ENCODE measurements at places on chromosomes 12 and 14.

GRCh38 chr12:113237748-113238147 is 16.5 kb downstream of the TPCN1 start:
- DNase-seq, result no peak

- DNase-seq, result no peak
These were observed 442.4 kb upstream of the MGAT4C start for GRCh38 chr12:86698641-86698980.

DNA sequence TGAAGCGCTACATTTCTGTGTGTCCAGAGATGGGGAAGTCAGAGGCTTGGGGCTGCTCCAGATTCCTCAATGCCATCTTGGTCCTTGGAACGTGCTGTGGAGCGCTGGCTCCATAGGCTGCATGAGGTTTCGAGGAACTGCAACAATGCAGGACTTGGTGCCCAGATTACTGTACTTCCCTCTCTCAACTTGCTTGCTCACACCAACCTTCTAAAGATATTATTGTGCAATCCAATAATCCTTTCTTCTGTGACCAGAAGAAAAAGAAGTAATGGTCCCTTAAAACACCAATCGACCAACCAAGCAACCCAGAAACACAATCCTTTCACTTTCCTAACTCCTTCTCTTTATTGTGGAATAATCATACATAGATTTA is 3.7 kb downstream of the PRICKLE1 start:
- DNase-seq, result no peak

- no peak for DNase-seq
These were observed 9.4 kb upstream of the GPR68 start for GRCh38 chr14:91253795-91254323.

DNA sequence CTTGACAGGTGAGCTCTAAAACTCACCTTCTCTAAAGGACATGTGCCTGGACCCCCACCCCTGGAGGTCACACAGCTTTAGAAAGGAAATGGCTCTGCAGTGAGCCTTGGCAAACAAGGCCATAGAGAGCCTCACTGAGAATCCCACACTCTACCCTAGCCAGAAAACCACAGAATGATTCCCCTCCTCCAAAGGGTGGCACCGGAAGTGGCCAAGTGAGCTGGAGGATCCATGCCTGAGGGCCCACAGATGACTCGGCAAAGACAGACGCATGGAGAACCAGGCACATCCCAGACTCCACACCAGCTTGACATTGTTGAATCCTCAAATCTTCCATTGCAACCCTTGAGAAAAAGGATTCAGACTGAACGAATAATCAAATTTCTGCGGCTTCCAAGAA is 54.2 kb upstream of the PTHLH start:
- DNase-seq, result no peak

GRCh38 chr14:63508033-63508432 is 35.1 kb downstream of the PPP2R5E start:
- no peak for DNase-seq

GRCh38 chr14:96239711-96240141 is 16.3 kb upstream of the BDKRB1 start:
- no peak for DNase-seq

DNA sequence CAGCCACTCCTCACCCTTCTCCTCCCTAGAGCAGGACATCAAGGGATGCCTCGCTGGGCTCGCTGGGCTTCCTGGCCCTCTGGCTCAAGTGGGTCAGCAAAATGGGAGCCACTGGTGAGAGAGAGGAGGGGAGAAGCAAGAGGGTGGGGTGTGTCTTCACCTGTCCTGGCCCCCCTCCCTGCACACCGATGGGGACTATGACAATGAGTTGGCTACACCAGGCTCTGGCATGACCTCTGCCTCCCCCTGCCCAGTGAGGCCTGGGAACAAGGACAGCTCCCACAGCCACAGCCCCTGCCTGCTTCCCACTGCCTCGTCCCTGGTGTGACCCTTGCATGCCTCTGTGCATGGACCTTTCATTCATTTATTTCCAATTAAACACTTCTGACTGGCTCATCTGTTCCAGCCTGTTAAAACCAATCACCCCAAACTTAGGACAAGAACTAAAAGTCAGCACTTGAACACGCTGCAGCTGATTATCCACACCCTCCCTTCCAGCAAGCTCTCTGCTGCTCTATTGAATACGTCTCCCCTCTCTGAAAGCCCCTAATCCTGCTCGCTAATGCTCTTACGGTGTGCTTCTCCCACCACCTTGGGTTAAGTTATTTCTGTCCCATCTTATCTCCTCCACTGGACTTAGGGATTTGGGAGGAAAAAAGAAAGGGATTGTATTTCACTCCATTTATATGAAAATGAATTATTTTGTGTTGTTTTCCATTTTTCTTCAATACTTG is 5.8 kb upstream of the PPP2R5C start:
- DNase-seq, result no peak

GRCh38 chr14:39488600-39488999 is 56.4 kb upstream of the FBXO33 start:
- no peak for DNase-seq

GRCh38 chr14:22549981-22550673 is 38.9 kb downstream of the DAD1 start:
- no peak for DNase-seq

- no peak for DNase-seq
These were observed 20.2 kb downstream of the HDAC7 start for GRCh38 chr12:47799357-47799955.

DNA sequence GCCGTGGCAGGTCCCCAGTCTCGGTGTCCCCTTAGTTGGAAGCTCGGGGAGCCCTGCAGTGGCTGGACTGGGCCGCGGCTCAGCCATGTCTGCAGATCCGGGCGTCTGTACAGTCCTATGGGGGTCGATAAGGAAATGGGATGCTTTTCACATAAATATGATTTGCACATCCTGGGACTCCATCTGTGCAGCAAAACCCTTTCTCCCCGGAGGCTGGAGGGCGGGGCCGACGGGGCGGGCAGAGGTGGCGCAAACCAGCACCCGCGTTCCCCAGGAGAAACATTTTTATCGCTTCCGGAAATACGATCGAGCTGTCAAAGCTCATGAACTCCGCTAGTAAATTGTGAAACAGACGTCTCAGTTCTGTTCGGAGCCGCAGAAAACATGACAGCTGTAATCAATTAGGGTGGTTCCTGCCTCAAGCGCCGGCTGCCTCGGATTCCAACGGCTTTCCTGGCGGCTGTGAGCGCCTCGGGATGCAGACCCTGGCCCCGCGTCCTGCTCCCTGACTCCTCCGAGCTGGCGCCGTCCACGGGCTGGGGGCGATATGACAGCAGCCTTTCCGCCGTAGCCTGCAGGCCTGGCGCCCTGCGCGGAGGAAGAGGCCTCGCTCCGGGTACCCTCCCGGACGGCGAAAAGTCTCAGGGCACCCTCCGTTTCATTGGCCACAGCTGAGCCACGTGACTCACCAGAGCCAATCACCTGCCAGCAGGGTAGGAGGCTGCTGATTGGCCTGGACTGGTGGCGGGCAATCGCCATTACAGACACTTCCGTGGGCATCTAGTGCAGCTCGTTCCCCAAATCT is 23.0 kb downstream of the DIO3 start:
- DNase-seq, result no peak

DNA sequence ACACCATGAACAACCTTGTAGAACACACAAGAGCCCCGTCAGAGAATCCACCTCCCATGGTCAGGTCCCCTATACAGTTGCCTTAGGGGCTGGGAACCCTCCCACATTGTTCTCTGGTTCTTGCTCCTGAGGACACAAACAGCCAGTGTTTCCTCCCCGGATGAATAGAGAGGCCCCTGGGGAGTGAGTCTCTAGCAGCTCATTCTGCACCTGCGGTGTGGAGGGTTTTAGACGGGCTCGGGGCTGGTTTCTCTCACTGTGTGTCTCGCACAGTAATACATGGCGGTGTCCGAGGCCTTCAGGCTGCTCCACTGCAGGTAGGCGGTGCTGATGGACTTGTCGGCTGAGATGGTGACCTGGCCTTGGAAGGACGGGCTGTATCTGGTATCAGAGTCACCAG is 1052.1 kb downstream of the TMEM121 start:
- no peak for DNase-seq

DNA sequence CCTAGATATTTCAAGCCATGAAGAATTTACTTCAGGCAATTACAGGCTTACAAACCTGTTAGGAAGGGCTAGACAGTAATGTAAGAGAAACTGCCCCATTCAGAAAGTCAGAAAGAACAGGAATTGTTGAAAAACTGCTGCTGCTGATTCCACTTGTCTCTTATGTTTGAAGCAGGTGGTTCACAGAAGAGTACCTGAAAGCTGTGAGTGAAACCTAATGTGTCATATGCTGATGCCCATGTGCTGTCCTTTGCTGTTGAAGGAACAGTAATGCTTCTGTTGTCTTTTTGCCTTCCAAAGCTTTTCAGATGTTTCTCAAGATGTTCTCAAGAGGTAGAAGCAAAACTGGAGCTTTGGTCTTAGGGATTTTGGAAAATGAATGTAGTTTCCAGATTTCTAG is 39.0 kb downstream of the MNAT1 start:
- DNase-seq, result no peak

- DNase-seq, result no peak
These were observed 197.7 kb upstream of the SLC16A7 start for GRCh38 chr12:59398164-59398563.

DNA sequence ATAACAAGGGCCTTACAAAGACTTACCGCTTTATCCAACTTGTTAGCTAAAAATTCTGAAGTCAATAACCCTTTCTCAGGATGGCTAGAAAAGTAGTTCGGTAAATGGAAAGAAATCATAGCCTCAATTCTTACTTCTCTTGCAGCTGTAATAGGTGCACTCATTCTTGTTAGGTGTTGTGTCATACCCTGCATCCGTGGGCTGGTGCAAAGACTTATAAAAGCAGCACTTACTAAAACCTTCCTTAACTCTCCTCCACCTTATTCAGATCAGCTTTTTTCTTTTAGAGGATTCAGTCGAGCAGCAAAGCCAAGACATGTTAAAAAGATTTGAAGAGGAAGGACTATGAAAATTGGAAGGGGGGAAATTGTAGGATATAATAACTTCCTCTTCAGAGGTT is 238.2 kb upstream of the DIO3 start:
- no peak for DNase-seq

GRCh38 chr12:54010972-54011664 is 2.3 kb downstream of the HOXC8 start:
- DNase-seq, result no peak

DNA sequence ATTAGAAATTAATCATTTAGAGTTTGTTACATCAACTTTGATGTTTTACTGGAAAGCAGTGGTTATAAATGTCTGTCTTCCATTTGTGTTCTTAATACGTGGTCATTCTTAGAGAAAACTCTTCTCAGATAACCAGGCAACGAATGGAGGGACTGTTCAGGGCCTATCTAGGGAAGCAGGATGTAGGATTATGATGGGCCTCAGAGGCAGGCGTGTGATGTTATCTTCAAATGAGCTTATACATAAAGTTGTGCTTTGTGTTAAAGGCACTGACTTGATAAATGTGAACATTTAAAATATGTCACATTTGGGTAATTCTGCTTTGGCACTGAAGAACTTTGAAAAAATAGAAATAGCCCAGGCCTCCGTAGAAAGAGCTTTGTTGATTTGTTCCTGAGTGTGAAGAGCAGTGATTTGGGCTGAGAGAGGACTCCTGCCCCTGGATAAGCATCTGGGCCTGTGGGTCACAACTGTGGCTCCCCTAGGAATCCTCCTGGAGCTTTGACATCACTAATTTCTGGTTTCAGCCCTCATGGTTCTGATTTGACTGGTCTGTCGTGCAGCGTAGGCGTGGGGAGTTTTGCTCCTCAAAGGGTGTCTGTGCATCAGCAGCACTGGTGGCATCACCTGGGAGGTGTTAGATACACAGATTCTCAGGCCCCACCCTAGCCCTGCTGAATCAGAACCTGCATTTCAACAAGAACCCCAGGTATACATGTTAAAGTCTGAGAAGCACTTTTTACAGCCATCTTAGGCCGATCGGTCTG is 55.4 kb downstream of the SAMD4A start:
- no peak for DNase-seq

GRCh38 chr12:132500142-132500855 is 10.3 kb downstream of the FBRSL1 start:
- DNase-seq, result no peak

- DNase-seq, result peak; percentile 55
These were observed 11.4 kb upstream of the CYP46A1 start for GRCh38 chr14:99672506-99673304.

DNA sequence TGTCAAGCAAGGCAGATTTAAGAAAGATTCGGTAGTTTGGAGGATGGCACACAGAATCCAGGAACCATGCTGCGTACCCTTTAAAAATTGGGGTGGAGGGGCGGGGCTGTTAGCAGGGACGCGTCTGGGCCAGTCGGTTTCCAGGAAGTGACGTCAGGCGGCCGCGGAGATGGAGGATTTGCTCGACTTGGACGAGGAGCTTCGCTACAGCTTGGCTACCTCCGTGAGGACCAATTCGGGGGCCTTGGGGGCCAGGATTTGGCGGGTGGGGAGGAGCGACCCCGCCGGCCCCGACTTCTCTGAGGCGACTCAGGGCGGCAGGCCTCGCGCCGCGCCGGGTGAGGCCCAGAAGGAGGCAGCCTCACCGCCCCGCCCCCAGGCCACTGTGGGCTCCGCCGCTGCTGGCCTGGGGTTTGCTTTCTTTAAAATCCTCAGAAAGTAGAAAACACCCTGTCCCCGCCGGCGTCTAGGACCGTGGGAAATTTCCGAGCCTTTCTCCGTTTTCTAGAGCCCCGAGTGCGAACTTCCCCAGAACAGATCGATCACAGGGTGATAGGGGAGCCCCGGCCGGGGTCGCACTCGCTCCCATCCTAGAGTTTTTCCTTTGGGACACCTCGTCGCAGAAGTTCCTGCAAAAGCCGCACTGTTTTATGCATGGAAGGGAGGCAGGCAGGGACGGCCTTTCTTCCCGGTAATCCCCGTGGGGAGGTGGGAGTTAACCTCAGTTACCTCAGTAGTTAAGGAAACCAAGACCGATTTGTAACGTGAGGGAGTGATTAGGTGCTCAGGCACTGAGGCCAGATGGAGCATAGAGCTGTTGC is at the start of gene IFT43:
Gene IFT43, plus strand, starts transcription at position 146 of the 821 bp plus-strand sequence. Its CDS starts 24 bp downstream, at position 170.
- peak; percentile 67 for DNase-seq

- no peak for DNase-seq
These were observed 301.0 kb upstream of the MIS18BP1 start for GRCh38 chr14:45553981-45554380.

- no peak for DNase-seq
These were observed 348.5 kb upstream of the DDHD1 start for GRCh38 chr14:53501361-53502211.

- DNase-seq, result no peak
These were observed 7.3 kb downstream of the KRT83 start for GRCh38 chr12:52313926-52314325.

- DNase-seq, result no peak
These were observed 66.8 kb downstream of the SPATA7 start for GRCh38 chr14:88452231-88452630.
